CD4-positive, CD25-positive, alpha-beta regulatory T cell (primary cell): ENCODE measurements at places on chromosomes 2 and 18. TPM values are rescaled to one million over a fixed set of nuclear protein-coding genes. Genes with fewer than 3 reads are reported as not detected.

COL3A1 gene
- not detected for total RNA-seq

GRCh38 chr18:55405893-55406406 lies 182.0 kb downstream of the TCF4 start:
- no peak for DNase-seq

- DNase-seq = no peak
Measured at GRCh38 chr2:79432731-79433146, 80.1 kb upstream of the CTNNA2 start.

DNA sequence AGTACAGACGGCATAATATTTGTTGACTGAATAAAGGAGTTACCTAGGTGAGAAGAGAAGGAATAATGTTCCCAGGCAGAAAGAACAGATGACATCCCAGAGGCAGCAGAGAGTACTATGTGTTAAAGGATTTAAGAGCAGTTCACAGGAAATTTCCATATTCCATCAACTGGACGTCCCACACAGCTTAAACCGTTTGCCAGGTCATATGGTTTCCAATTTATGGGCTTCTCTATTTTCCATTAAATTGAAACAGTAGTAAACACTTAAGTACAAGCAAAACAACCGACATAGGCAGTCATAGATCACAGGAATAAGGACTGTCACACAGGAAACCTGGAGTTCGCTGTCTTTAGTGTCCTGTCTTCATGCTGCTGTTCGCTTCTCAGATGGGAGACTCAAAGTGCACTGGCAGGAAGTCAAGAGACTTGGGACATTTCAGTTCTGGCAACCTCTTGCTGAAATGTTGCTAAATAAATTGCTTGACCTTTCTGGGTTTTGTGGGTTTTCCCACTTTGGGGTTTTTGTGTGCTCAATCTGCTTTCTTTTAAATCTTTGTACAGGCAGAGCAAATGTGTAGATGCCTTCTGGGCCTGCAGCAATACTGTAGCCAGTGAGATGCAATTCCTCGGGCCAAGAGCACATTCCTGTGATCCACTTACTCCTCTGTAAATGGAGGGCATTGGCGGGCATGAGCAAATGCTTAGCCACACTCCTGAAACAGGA lies 5.8 kb upstream of the PIEZO2 start:
- no peak for DNase-seq

DNA sequence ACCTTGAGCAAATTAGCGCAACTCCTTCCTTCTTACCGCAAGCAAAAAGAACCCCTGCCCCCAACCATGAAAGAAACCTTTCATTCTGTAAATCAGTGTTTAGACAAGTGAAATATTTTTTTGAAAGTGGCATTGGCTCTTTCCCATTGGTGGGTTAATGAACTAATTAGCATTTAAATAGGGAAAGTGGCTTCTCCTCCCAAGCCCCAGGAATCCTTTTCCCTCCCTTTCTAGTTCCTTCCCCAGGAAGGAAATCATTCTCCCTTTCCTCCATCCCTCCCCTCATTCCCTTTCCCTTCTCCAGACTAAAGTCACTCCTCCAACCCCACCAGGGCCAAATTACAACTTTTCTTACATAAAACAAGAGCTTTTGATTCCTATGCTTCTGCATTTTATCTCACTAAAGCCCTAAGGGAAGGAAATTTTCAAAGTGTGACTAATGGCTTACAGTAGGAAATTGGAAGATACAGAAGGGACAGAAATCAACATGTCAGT lies 22.9 kb upstream of the TYMS start:
- no peak for DNase-seq

TRIM43B gene
- total RNA-seq = not detected

DNA sequence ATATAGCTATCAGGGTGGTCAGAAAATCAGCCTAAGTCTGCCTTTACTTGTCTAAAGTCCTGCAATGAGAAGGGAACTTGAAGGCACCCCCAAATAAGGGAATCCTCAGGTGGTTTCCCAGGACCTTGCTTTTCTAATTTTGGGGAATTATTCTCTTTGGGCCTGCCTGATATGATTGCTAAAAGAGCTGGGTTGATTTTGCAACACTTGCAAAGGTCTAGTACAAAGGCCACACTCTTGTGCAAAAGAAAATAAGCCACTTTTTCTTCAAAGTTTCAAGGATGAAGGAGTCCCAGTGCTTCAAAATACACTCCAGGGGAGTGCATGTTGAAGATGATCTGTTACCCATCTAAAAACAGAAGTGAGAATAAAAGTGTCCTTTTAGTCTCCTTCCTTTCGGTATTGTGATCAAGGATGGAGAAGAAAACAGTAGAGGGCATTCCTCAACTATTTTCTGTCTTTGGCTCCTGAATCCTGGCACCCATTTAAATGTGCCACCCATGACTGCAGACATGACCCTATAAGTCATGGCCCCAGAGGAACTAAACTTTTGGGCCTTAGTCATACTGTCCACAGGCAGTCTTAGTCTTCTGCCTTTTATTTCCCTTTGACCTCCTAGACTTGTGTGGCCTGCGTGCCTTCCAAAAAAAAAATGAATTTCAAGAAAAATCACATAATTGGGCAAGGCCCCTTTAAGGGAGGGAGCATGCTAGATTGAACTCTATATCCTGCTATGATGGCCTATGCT lies 5.1 kb downstream of the SULT1C3 start:
- no peak for DNase-seq

DNA sequence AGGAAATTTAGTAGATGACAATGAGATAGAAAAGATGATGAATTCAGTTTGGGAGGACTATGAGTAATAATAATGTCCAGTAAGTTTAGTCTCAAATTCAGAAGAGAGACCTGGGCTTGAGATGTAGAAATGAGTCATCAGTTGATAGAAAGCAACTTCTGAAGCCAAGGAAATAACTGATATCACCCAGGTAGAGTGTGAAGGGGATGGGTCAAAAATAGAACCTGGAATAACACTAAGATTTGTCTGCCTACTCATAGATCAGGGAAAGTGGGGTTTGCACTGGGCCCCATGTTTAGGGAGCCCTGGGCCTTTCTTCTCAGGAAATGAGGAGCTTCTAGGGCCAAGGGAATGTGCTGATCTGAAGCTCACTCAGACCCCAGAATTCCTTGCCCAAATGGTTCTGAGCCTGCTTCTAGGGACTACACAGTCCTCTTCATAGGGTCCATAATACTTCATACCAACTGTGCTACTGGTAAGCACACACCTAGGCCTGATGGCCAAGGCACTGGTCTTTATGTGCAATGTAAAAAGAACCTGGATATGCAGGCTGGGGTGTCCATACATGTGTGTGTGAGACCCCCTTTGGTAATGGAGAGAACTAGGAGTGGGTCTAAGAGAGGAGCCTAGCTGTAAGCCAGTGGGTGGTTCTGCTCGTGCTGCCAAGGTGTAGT lies 141.2 kb downstream of the IKZF2 start:
- no peak for DNase-seq
